ENCODE measurements at places on chromosomes 7 and 10.

DNA sequence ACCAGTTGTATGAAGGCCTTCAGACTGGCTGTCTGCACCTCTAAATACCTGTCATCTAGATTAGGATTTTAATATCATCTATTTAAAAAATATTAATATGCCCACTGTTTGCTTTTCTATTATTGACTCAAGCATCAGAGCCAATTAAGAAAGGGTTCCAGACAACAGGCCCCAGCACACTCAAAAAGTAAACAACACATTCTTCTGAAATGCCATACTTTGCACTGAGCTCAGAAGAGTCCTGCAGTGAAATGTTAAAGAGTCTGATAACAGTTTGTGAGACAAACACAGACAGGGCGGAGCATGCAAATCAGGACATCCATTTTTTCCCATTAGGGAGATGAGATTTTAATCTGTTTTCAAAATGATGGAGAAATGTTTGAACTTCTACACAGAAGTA lies 45.9 kb upstream of the KLF6 start:
- DNase-seq, result no peak

DNA sequence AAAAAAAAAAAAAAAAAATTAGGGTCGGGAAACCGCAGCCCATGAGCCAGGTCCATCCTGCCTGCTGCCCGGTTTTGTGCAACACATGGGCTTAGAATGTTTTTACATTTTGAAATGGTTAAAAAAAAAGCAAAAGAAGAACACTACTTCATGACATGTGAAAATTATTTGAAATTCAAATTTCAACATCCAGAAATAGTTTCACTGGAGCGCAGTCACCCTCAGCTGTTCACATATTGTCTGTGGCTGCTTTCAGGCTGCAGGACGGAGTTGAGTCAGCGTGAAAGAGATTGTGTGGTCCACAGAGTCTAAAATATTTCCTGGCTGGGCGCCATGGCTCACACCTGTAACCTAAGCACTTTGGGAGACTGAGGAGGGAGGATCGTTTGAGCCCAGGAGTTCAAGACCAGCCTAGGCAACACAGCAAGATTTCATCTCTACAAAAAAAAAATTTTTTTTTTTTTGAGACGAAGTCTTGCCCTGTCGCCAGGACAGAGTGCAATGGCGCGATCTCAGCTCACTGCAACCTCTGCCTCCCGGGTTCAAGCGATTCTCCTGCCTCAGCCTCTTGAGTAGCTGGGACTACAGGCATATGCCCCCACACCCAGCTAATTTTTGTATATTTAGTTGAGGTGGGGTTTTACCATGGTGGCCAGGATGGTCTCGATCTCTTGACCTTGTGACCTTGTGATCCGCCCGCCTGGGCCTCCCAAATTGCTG lies 63.9 kb upstream of the ECHDC3 start:
- DNase-seq, result no peak

- DNase-seq, result no peak
Observed at GRCh38 chr10:31020209-31020608, 11.5 kb downstream of the ZNF438 start.

- DNase-seq, result no peak
Observed at GRCh38 chr7:122457969-122458368, 153.4 kb upstream of the FEZF1 start.

- DNase-seq, result no peak
Observed at GRCh38 chr10:287026-287709, 151.9 kb downstream of the ZMYND11 start.

- DNase-seq, result peak; percentile 66
Observed at GRCh38 chr10:13271552-13272163, 28.2 kb downstream of the PHYH start.

Data from BE2C (cell line).